Mesothelial cell of epicardium (in vitro differentiated cells): ENCODE measurements at places on chromosomes 4 and X. TPM values are rescaled to one million over a fixed set of nuclear protein-coding genes. Genes with fewer than 3 reads are reported as not detected.

GRCh38 chrX:20382518-20383297 is 116.0 kb upstream of the RPS6KA3 start:
- no peaks in the 10 kb centered on the region for H3K27me3 ChIP-seq
- no peak for DNase-seq
- no peaks in the 10 kb centered on the region for H3K36me3 ChIP-seq
- peak overlapping the region; percentile 48 for H3K27ac ChIP-seq
- no peak overlapping the region for H3K4me3 ChIP-seq

DNA sequence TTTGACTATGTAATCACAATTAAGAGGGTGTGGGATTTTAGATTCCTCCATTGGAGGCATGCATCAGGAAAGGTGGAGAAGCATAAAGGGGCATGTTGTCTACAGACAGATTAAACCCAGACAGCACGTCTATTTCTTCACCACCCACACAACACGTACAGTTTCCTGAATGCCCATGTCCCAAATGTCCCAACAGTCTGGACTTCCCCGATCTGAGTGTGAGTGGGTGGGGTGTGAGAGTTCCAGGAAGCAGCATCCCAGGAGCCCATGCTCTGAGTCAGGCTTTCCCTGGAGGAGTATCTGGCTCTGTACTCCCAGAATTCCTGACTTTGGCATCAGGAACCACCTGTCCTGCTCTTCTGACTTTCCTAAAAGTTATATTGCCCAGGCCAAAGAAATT is 30.8 kb upstream of the NDP start:
- H3K27me3 ChIP-seq: no peaks in the 10 kb centered on the region
- no peak overlapping the region for H3K27ac ChIP-seq
- H3K4me1 ChIP-seq: no peaks in the 10 kb centered on the region
- DNase-seq: no peak
- H3K4me3 ChIP-seq: no peak overlapping the region

DNA sequence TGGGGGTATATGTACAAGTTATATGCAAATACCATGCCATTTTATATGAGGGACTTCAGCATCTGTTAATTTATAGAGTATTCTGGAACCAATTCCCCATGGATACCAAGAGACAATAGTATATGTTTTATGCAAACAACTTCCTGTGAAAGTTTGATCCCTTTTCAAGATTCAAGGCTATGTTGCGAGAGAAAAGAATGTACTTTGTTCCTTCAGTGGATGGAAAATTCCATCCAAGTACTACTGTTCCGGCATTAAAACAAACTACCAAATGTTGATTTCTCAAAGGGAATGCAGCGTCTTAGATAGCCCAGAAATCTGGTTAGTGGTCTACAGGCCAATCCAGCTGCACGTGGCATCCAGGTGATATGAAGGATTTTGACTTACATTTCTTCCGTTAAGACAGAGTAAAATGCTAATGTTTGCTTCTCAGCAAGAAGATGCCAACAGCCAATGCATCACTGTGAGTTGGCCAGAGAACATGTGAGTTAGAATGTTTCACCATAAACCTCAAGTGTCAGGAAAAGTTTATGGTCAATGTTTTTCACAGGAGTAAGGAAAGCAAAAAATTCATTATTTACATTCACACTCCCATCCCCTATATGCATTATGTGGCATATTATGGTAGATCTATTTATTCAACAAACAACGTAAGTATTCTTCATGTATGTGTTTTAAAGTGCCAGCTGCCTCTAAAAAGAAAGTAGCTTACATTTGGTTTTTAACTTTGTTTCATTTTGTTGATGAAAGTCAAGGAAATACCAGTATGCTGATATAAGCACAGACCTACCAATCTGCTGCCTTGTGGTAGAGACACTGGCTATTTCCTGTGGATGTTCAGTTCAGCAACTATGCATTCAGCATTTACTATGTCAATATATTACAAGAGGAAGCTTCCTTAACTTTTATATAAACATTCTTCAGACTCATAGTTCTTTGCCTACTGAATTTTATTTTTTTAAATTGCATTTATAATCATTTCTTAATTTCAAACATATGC is 44.4 kb downstream of the METTL14 start:
- H3K27me3 ChIP-seq: no peaks in the 10 kb centered on the region
- H3K36me3 ChIP-seq: peaks cover 33% of the 10 kb centered on the region
- H3K4me3 ChIP-seq: no peak overlapping the region
- H3K4me1 ChIP-seq: peaks cover 3% of the 10 kb centered on the region
- no peak for DNase-seq

- H3K4me3 ChIP-seq: no peak overlapping the region
- DNase-seq: no peak
- no peaks in the 10 kb centered on the region for H3K4me1 ChIP-seq
- H3K36me3 ChIP-seq: no peaks in the 10 kb centered on the region
- H3K27me3 ChIP-seq: no peaks in the 10 kb centered on the region
Observed at GRCh38 chrX:1860936-1861594, 246.2 kb downstream of the ASMT start.

- peaks cover 14% of the 10 kb centered on the region for H3K27me3 ChIP-seq
- no peak for DNase-seq
- H3K4me1 ChIP-seq: no peaks in the 10 kb centered on the region
- no peak overlapping the region for H3K4me3 ChIP-seq
Observed at GRCh38 chr4:45147866-45148265, 421.5 kb upstream of the GNPDA2 start.

- H3K4me1 ChIP-seq: no peaks in the 10 kb centered on the region
- peaks cover 1% of the 10 kb centered on the region for H3K36me3 ChIP-seq
- H3K4me3 ChIP-seq: no peak overlapping the region
- no peaks in the 10 kb centered on the region for H3K27me3 ChIP-seq
- no peak for DNase-seq
Observed at GRCh38 chr4:184574861-184575260, 74.4 kb downstream of the CASP3 start.

DNA sequence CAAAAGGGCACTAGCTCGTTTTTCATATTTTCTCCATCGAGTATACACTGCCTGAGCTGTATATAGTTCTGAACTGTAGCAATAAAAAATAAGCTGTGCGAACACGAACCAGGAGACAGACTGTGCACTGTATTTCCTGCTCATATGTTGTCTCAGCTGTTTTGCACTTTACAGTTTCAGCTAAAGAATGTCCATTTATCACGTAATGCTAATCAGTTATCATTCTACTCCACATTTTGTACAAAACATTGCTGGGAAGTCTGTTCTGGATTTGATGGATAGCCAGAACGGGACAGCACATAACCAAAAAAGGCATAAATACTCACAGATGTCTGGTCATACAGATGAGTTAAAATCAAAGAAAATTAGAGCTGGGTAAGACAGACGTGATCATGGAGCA is 315.5 kb upstream of the ADGRL3 start:
- no peak for DNase-seq
- H3K27ac ChIP-seq: peak overlapping the region; percentile 5
- no peaks in the 10 kb centered on the region for H3K27me3 ChIP-seq
- peaks cover 18% of the 10 kb centered on the region for H3K4me1 ChIP-seq
- H3K36me3 ChIP-seq: no peaks in the 10 kb centered on the region

DNA sequence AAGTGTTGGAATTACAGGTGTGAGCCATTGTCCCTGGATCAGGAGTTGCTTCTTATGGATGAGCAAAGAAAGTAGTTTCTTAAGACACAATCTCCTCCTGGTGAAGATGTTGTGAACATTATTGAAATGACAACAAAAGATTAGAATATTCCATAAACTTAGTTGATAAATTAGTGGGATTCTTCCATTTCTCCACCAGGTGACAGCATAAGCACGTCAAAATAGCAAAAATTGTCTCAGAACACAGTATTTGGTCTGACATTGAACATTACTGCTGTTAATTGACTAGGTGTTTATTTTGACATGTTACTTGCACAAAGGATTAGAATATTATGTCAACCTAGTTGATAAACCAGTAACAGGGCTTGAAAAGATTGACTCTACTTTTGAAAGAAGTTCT is 21.6 kb downstream of the CLDN34 start:
- H3K36me3 ChIP-seq: peaks cover 2% of the 10 kb centered on the region
- no peak overlapping the region for H3K27ac ChIP-seq
- H3K27me3 ChIP-seq: no peaks in the 10 kb centered on the region
- H3K4me1 ChIP-seq: no peaks in the 10 kb centered on the region
- DNase-seq: no peak
- no peak overlapping the region for H3K4me3 ChIP-seq

- peaks cover 17% of the 10 kb centered on the region for H3K36me3 ChIP-seq
- H3K4me1 ChIP-seq: peaks cover 3% of the 10 kb centered on the region
- peak overlapping the region; percentile 54 for H3K27ac ChIP-seq
- H3K27me3 ChIP-seq: no peaks in the 10 kb centered on the region
- H3K4me3 ChIP-seq: no peak overlapping the region
- DNase-seq: no peak
Observed at GRCh38 chr4:48380583-48381167, 39.3 kb downstream of the SLAIN2 start.

DNA sequence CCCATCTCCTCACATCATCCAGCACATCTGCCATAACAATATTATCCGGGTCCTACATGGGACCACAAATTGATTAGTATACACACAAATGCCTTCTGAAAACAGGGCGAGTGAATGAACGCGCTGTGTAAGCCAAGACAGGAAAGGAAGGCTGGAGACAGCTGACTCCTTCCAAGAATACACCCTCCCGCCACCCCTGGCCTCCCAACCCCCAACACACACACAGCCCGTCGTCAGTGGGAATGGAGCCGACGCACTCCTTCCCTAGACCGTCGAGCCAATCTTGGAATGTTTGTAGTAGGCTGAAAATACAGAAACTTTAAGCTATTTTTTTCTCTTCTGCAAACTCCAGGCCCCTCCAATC is 319 bp upstream of the MAGEH1 start:
- no peaks in the 10 kb centered on the region for H3K27me3 ChIP-seq
- peak overlapping the region; percentile 84 for H3K4me3 ChIP-seq
- H3K36me3 ChIP-seq: no peaks in the 10 kb centered on the region
- DNase-seq: no peak

- no peak for DNase-seq
- no peak overlapping the region for H3K27ac ChIP-seq
- no peak overlapping the region for H3K4me3 ChIP-seq
- H3K27me3 ChIP-seq: peaks cover 60% of the 10 kb centered on the region
Observed at GRCh38 chrX:72297953-72298730, 7.6 kb downstream of the CITED1 start.

GRCh38 chr4:68617003-68617698 is 41.0 kb upstream of the UGT2B17 start:
- H3K4me3 ChIP-seq: no peak overlapping the region
- H3K27me3 ChIP-seq: no peaks in the 10 kb centered on the region
- H3K27ac ChIP-seq: no peak overlapping the region
- H3K4me1 ChIP-seq: no peaks in the 10 kb centered on the region

DNA sequence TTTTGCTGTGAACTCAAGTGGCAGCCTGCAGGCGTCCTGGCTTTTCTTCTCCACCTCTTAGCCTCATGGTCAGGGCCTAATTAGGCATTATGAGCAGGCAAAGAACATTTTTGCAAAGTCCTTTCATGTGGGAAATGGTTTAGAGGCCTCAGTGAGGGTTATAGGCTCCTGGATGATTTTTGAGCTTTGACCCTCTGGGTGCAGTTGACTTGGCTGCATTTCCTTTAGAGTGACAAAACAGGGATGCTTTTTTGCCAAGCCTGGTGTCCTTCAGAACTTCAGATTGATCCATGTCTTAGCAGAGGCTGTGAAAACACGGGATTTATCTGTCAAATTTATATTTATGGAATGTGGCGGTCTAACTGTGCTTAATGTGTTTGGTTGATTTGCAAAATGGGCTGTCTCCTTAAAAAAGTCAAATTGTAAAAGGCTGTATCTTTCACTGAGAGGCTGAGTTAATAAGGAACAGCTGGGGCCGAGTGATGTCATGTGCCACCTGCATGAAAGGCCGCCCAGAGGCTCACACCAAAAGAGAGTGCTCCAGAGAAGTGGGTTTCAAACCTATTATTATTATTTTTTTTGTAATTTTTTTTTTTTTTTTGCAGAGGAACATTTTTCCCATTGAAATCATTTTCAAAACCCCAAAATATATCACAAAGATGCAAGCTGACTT is 192.2 kb upstream of the ARX start:
- H3K36me3 ChIP-seq: no peaks in the 10 kb centered on the region
- no peaks in the 10 kb centered on the region for H3K4me1 ChIP-seq
- H3K27me3 ChIP-seq: no peaks in the 10 kb centered on the region
- H3K27ac ChIP-seq: no peak overlapping the region
- DNase-seq: no peak

DNA sequence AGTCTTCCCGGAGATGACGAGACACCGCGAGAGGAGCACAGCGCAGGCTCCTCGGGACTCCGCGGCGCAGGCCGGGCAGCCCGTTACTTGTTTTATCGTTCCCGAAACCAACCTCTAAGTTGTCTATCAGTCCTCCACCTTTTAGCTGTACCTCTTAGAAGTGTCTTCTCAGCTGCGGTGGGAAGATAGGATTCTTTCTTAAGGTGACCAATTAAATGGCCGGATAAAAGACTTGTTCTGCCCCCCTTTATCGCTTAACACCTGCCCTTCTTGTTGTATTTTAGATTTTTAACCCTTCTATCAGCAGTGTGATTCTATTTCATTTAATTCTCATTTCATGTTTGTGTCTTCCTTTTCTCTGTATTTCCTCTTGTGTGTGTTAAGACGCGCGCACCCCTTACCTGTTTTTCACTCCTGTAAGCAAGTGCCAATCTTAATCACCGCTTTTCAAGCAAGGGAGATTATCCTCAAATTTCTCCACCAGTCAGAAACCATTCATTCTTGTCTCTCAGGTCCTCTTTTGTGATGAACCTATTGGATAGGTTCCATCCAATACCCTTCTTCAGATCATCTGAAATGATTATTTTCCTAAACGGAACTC is at the start of gene SLC9B2:
Gene SLC9B2, minus strand, starts transcription at position 15 of the 601 bp plus-strand sequence. CDS start 9,211 bp downstream, outside the sequence.
- no peaks in the 10 kb centered on the region for H3K27me3 ChIP-seq

GRCh38 chr4:7421356-7422150 is 13.2 kb downstream of the PSAPL1 start:
- no peaks in the 10 kb centered on the region for H3K4me1 ChIP-seq
- H3K27me3 ChIP-seq: peaks cover 4% of the 10 kb centered on the region
- no peak overlapping the region for H3K4me3 ChIP-seq
- no peak overlapping the region for H3K27ac ChIP-seq

DNA sequence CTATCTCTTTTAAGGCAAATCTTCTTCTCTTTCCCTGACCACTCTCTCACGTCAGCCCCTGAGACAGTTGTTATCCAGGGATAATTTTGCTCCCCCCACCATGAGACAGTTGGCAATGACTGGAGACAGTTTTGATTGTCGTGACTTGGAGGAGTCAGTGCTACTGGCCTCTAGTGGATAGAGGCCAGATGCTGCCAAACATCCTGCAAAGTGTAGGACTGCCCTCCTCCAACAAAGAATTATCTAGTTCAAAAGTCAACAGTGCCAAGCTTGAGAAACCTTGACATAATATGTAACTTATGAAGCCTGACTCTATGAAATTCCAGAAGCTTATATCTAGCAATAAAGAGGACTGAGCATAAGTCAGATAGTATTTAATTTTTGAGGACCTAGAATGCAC is 502.1 kb upstream of the IGFBP7 start:
- no peak for DNase-seq
- H3K27me3 ChIP-seq: no peaks in the 10 kb centered on the region

ASB12 gene
- total RNA-seq: 0.18 to 0.73 TPM (median 0.67 TPM) in 3 replicates

ETDB gene
- total RNA-seq: not detected in 3 replicates

C4orf51 gene
- total RNA-seq: not detected in 3 replicates

COX7B gene
- total RNA-seq: 140 to 144 TPM (median 142 TPM) in 3 replicates

GAGE12J gene
- not detected in 3 replicates for total RNA-seq

C1QTNF7 gene
- total RNA-seq: 3.9 to 4.4 TPM (median 4.1 TPM) in 3 replicates

HS3ST1 gene
- total RNA-seq: 3.4 to 6.2 TPM (median 5.6 TPM) in 3 replicates
